CD4-positive, alpha-beta T cell treated with Interleukin-17A for 4 hours (primary cell): ENCODE measurements at places on chromosomes 1 and 21.

- no peak for DNase-seq
Measured at GRCh38 chr1:175404177-175404576, 211.6 kb upstream of the KIAA0040 start.

DNA sequence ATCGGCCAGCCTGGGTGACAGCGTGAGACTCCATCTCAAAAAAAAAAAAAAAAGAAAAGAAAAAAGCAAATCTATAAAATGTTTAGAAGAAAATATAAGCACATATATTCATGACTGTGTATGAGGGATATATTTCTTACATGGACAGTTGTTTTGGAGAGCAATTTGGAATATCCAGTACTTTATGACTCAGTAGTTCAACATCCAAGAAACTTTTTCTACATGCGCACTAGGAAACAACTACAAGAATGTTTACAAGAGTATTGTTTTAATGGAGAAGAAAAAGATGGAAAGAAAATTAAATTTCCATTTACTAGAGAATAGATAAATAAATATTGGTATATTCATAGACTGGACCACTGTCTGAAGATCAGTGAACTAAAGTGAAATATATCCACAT is 77.5 kb downstream of the MAST2 start:
- no peak for DNase-seq

- DNase-seq = peak; percentile 52
Measured at GRCh38 chr1:159854116-159854692, 8.3 kb downstream of the VSIG8 start.

- no peak for DNase-seq
Measured at GRCh38 chr1:83705091-83705490, 293.8 kb downstream of the TTLL7 start.

GRCh38 chr1:107840725-107841124 is 124.3 kb downstream of the VAV3 start:
- no peak for DNase-seq

- DNase-seq = no peak
Measured at GRCh38 chr1:53999920-54000319, 18.1 kb downstream of the LDLRAD1 start.

- no peak for DNase-seq
Measured at GRCh38 chr1:102853136-102853535, 255.2 kb downstream of the COL11A1 start.

DNA sequence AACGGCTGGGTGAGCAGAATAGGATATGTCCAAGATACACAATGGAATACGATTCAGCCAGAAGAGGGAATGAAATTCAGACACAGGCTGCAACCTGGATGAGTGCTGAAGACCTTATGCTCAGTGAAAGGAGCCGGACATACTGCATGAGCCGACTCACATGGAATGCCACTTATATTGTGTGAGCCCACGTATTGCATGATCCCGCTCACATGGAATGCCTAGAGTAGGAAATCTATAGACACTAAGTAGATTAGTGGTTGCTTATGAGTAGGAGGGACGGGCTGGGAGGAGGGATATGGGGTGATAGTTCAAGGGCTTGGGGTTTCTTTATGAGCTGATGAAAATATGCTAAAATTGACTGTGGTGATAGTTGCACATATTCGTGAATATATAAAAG is 26.8 kb downstream of the TMPRSS2 start:
- no peak for DNase-seq

GRCh38 chr1:59397139-59397858 is 100.4 kb downstream of the FGGY start:
- DNase-seq = no peak

DNA sequence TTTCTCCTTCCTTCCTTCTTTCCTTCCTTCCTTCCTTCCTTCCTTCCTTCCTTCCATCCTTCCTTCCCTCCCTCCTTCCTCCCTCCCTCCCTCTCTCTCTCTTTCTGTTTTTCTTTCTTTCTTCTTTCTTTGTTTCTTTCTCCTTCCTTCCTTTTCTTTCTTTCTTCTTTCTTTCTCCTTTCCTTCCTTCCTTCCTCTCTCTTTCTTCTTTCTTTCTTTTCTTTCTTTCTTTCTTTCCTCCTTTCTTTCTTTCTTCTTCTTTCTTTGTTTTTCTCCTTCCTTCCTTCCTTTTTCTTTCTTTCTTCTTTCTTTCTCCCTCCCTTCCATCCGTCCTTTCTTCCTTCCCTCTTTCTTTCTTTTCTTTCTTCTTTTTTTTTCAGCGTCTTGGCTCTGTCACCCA is 18.1 kb upstream of the IL19 start:
- no peak for DNase-seq

DNA sequence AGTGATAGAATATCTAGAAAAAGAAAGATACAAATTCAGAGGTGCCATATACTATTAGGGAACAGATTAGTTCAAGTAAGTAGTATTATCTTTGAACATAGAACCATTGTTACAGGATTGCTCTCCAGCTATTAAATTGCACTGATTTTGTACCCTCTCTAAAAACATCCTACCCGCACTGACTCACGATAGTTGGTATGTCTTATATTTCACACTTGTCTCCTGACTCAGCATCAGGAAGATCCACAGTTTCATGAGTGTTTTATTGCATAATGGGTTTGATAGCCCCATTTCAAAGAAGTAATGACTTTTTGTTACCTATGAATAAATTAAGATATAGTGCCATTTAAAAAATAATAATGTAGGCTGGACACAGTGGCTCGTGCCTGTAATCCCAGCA is 6.0 kb downstream of the TATDN3 start:
- DNase-seq = no peak

DNA sequence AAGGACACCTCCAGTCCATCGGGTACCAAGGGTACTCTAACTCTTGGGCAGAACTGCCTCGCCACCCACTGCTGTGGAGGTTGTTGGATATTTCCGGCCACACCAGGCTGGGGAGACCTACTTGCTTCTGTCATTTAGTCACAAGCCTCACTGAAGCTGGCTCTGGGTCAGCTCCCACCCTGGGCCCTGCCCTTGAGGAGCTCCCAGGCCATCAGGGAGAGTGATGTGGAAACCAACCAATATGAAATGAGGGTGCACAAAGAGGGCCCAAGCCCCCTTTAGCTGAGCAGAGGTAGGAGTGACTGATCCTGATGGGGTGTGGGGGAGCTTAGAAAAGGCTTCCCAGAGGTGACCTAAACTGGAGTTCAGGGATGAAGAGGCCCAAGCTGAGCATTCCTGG is 19.6 kb downstream of the PARS2 start:
- DNase-seq = no peak

DNA sequence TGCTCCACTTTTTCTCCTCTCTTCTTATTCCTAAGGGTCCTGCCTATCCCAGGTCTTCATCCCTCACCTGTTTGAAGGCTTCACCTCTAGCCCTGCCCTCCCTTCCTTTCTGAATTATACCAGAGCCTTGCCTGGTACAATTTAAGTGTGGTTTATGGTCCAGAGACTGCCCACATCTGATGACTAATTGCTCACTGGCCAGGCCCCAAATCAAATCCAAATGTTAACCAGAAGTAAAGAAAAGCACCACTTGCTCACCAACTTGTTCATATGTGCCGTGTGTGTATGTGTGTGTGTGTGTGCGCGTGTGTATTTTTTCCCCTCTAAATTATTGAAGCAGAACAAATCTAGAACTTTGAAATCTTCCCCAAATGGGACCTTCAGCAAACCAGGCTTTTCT is 26.4 kb downstream of the MYOM3 start:
- DNase-seq = no peak

- DNase-seq = no peak
Measured at GRCh38 chr1:62516600-62516999, 79.8 kb downstream of the USP1 start.

DNA sequence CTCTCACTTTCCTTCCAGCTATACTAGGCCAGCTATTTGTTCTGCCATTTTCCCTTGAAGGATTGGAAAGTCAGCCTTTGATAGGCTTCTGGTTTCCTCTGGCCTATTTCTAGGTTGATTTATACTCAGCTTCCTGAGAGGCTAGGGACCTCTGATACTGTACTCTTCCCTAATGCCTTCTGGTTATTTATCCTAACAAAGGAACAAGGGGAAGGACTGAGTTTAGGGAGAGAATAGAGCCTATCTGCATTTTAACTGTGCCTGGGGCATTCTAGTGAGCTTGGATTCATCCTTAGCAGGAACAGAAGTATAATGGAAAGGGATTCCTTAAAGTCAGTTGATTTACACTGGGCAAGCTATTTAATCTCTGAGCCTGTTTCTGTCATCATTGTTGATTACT is 11.8 kb upstream of the TMEM39B start:
- no peak for DNase-seq

- DNase-seq = no peak
Measured at GRCh38 chr1:103362348-103363007, 163.0 kb upstream of the RNPC3 start.

DNA sequence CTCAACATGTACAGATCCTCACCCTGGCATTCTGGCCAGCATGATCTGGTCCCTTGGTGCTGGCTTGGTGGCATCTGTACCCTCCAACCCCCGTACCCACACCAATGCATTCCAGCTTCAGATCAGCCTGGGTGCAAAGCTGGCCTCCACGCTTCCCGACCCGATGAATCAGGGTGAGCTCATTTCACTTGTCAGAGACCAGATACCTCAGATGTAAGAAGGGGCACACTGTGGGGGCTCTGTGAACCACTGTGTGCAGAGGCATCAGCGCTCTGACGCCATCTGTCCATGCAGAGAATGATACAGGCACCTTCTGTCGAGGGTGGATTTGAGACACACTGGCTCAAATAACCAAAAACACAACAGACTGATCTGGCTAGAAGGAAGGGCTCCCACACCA is 76.6 kb downstream of the DMRTB1 start:
- no peak for DNase-seq

- no peak for DNase-seq
Measured at GRCh38 chr1:163537809-163538208, 216.1 kb downstream of the NUF2 start.

DNA sequence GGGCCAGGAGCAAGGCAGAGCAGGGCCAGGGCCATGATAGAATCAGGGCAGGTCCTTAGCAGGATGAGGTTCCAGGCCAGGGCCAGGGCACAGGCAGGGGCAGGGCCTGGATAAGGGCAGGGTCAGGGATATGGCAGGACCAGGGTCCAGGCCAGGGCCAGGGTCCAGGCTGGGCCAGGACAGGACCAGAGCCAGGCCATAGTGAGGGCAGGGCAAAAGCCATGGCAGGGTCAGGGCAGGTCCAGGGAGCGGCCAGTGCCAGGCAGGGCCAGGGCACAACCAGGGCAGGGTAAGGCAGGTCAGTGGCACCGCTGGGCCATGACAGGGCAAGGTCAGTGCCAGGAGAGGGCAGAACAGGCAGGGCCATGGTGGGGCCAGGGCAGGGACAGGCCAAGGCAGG is 152.2 kb downstream of the LIPI start:
- no peak for DNase-seq

DNA sequence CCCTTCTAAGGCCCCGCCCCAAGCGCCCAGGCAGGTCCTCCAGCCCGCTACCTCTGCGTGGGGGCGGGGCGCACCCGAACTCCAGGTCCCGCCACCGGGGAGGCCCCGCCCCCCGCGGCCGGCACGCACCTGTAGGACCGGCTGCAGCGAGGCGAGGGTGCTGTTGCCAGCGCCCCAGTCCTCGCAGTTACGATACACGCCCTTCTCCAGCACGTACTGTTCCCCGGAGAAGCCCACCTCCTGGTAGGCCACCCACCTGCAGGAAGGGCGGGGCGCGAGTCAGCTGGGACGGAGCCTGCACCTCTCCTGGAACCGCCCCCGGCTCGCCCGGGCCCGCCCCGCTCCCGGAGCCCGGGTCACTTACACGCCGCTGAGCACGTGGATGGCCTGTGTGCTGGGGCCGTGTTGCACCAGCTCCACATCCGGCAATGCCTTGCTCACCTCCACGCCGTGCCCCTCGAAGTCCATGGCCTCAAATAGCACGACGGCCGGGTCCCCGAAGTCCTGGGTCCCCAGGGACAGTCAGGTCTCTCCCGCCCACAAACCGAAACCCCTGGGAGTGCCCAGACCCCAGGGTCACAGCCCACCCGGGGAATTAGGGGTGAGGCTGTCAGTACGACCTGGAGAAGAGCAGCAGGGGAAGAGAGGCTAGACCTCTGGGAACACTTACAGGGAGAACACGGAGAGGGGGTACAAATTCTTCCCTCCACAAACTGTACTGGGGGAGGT is 17.3 kb downstream of the CRYBG2 start:
- DNase-seq = peak; percentile 97

- peak; percentile 41 for DNase-seq
Measured at GRCh38 chr1:21594935-21595897, 73.9 kb downstream of the RAP1GAP start.

GRCh38 chr1:67110352-67110751 is 24.4 kb downstream of the C1orf141 start:
- no peak for DNase-seq

GRCh38 chr1:47752559-47752958 is 244.6 kb downstream of the TRABD2B start:
- DNase-seq = no peak

DNA sequence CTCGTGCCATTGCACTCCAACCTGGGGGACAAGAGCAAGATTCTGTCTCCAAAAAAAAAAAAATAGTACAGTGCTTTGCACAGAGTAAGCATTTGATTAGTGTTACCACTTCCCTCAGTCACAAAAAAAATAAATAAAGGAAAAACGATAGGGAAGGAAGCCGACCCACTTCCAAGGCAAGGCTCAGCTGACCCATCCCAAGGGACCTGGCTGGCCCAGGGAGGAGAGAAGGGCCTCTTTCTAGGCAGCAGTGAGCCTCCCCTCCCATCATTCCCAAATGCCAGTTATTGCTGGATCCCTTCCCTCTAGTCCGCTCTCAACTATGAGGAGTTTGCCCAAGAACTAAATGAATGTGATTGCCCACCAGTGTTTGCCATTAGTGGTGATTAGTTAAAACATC is 77.8 kb downstream of the TMEM53 start:
- no peak for DNase-seq

DNA sequence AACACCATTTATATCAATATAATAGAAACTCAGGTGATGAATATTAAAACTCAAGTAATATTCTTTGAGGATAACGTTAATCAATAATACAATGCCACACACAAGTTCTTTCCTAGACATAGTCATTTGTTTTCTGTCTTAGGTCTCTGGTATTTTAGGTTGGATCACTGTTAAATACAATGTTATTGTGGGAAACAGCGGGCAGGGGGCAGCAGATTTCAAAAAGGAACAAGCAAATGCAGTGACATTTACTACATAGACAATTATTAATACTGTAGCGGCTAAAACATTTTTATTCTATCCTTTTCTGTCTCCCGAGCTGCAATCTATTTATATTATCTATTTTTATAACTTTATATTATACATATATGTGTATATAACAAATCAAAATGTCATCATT is 186.4 kb upstream of the ZNHIT6 start:
- DNase-seq = no peak

DNA sequence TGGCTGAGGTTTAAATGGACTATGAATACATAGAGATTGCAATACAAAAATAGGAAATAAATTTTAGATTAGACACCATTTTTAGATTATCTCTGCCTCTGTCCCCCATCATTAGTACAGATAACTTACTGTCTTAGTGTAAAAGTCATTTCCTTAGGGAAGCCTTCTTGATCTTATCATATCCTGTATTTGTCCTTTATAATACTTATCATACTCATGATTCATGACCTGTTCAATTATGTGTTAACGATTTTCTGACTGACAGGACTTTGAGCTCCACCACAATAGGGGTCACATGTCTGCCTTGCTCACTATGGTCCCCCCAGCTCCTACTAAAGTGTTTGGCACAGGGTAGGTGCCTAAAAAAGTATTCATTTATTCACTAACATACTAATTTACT is 14.6 kb downstream of the TEX38 start:
- no peak for DNase-seq

GRCh38 chr21:44514746-44515358 is 25.1 kb downstream of the KRTAP10-1 start:
- DNase-seq = no peak

GRCh38 chr1:17011092-17011438 is 663 bp downstream of the ATP13A2 start:
- no peak for DNase-seq
